ENCODE measurements at places on chromosomes 5 and 9.

DNA sequence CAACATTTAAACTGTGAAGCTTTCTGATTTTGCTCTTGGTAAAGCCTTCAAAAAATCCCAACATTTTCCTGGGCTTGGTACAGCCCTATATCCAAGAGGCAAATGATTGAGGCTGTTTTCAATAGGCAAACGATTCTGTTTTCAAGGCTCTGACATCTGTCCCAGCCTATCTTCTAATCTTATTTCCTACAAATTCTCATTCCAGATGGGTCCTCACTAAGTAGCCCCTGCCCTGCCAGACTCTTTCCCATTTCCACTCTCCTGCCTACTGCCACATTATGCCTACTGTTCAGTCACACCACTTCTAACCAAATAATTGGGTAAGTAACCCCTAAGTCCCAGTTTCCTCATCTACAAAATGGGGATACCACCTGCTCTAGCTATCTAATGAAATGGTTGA, 3.5 kb downstream of the GBA2 start:
- no peak for DNase-seq

- no peak for DNase-seq
Measured at GRCh38 chr5:95621839-95622629, 2.1 kb downstream of the GPR150 start.

GRCh38 chr9:100689635-100690034, 111.8 kb downstream of the CAVIN4 start:
- no peak for DNase-seq

DNA sequence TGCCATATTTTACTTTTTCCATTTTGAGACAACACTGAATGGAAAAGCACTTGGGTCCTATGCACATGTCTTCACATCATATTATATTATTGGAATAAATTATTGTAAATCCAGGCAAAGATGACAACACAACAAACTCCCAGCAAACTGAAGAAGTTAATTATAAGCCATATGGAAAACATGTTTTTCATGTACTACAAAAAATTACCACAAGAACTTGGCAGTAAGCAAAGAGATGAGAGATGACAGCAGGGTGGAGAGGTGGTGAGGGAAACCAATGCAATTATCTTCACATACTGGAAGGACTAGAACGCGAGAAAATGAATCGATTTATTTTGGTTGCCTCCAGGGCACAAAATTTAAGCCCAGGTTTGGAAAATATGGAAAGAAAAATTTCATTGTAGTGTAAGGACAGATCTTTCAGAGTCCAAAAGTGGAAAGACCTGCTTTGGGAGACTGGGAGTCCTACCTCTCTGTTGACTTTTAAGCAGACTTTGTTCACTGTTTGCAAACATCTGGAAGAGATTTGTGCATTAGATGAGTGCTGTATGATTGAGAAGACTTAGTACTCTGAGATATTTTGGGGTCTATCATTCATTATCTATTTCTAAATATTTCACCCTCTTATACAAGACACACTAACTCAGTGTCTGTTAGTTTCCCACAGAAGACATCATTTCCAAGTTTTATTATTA, 138.0 kb downstream of the TMEM232 start:
- no peak for DNase-seq

DNA sequence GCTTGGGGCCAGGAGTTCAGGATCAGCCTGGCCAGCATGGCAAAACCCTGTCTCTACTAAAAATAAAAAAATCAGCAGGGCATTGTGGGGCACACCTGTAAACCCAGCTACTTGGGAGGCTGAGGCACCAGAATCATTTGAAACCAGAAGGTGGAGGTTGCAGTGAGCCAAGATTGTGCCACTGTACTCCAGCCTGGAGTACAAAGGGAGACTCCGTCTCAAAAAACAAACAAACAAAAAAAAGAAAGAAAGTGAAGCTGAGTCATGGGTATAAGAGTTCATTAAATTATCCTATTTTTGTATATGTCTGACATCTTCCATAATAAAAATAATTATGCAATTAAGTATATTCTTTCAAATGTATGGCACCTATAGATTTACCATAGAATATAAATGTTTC, 37.2 kb downstream of the CHD1 start:
- no peak for DNase-seq

- no peak for DNase-seq
Measured at GRCh38 chr5:123819386-123819785, 307.4 kb downstream of the CSNK1G3 start.

GRCh38 chr9:14312719-14313377, 1.1 kb downstream of the NFIB start:
- DNase-seq, result no peak

DNA sequence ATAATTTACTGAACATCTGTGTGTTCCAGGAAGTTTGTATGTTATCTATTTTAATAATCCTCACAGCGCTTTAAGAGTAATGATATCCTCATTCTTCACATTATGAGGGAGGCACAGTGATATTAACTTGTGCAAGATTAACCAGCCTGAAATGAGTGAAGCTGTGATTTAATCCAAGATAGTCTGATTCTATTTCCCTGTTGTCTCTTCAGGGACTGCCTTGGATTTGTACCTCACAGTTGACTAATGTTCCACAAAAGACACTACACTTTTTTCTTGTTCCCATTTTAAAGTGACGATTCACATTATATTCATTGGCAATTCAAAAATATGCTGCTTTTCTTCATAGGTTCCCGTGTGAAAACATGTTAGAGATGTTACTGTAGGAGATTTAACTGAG, 125.3 kb upstream of the GNA14 start:
- DNase-seq, result no peak

- DNase-seq, result no peak
Measured at GRCh38 chr9:30970812-30971211, 1413.6 kb upstream of the ACO1 start.

DNA sequence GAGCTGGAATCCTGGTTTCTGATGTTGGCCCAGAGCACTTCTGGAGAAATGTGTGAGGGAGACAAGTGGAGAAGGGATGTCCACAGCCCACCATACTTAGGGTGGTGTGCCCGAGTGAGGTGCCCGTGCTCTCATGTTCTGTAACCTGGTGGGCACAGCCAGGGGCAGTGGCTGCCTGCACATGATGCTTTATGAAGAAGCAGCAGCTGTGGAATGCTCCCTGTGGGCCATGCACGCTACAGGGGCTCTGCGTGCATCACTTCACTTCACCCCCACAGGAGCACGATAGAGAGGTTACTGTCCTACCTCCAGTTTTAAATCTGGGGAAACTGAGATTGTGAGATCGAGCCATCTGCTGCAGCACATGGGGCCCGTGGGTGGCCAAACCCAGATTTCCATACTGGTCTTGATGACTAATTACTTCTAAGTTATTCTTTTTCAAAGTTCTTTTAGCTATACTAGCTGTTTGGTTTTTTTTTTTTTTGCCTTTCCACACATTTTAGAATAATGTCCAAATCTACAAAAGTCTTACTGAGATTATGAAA, 441.6 kb downstream of the GADD45G start:
- DNase-seq, result no peak

DNA sequence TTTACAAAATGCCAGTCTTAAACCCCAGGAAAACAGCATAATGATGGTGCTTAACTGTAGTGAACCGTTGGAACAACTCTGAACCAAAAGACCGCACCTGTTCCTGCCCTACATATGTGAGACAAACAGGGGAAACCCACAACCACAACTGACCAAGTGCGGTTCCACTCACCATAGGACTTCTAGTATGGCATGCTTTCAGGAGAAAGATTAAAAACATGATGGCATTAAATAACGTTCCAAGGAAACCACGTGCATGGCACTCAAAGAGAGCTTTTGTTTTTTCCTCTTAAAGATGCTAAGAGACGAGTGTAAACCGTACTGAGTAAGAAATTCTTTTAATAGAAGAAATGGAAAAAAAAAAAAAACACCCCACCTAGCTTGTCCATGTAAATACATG, 119.8 kb downstream of the SSBP2 start:
- no peak for DNase-seq

DNA sequence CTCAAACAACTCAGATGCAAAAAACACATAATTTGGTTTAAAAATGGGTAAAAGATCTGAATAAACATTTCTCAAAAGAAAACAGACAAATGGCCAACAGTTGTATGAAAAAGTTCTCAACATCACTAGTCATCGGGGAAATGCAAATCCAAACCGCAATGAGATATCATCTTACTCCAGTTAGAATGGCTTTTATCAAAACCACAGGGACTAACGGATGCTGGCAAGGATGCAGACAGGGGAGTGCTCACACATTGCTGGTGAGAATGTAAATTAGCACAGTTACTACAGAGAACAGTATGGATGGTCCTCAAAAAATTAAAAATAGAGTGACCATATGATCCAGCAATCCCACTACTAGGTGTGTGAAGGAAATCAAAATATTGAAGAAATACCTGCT, 589.1 kb upstream of the ADAMTS16 start:
- no peak for DNase-seq

DNA sequence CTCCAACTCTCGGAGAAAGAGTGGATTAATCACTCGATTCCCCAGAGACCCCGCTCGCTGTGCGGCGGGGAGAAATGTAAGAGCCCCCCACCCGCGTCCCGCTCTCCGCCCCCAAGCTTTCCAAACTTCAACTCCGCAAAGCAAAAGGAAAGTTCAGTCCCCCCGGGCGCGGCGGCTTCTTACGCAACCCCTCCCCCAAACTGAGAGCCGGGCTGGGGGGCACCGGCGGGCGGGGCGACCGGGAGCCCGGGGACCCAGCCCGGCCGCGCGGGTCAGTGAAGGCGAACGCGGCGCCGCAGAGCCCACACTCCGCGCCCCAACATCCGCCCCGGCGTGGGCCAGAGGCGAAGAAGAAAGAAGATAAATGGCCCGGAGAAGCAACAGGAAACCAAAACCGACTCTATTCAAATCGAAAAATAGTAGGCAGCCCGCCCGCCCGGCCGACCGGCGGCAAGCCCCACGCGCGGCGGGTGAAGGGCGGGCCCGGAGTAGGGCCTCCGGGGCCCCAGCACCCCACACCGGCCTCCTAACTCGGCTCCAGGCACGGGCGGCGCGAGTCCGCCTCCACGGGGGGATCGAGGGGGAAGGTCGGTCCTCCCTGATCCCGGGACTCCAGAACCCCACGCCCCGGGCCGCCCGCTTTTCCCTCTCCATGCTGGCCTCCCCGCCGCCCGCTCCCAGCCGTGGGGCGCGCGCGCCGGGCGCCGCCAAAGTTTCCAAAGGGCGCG, 720 bp downstream of the NOTCH1 start:
- DNase-seq, result no peak

DNA sequence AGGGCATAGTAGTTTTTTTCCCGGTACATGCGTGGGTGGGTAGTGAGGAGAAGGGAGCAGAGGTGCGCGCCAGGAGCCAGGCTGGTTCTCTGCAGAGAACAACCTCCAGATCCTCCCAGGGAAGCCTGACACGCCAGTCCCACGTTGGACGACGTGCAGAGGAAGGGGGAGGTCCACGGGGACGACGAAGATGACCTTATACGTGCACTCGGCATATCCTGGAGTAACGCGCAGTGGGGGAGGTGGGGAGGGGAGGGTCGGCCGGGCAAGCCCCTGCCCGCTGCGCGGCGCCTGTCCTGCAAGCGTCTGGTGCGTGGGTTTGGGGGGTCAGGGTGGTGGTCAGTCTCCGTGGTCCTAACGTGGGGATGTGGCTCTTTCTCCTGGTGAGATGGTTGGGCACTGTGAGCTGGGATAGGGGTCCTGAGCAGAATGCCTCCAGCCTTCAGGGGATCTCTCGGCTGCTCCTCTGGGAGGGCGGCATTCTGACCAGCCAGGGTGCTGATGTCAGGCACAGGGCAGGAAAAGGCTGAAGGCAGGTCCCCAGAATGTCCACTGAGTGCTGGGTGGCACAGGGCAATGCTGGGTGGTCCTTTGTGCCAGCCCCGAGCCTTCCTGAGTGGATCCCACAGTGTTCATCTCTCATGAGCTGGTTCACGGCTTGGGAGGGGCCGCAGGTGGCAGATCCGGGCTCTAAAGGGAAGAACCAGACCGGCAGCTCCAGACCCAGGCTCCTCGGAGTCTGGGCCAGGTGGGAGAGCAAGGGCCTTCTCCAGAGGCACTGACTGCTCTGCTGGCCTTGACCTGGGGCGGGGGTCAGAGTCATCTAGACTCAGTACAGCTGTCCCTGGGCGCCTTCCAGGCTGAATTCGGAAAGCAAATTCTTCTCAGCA, 10.5 kb upstream of the SCGB3A1 start:
- no peak for DNase-seq

- no peak for DNase-seq
Measured at GRCh38 chr5:35681911-35682310, 64.2 kb downstream of the SPEF2 start.

- no peak for DNase-seq
Measured at GRCh38 chr5:32709750-32710549, 1.2 kb upstream of the NPR3 start.

GRCh38 chr9:126233913-126234525, 92.6 kb upstream of the MVB12B start:
- DNase-seq, result no peak

DNA sequence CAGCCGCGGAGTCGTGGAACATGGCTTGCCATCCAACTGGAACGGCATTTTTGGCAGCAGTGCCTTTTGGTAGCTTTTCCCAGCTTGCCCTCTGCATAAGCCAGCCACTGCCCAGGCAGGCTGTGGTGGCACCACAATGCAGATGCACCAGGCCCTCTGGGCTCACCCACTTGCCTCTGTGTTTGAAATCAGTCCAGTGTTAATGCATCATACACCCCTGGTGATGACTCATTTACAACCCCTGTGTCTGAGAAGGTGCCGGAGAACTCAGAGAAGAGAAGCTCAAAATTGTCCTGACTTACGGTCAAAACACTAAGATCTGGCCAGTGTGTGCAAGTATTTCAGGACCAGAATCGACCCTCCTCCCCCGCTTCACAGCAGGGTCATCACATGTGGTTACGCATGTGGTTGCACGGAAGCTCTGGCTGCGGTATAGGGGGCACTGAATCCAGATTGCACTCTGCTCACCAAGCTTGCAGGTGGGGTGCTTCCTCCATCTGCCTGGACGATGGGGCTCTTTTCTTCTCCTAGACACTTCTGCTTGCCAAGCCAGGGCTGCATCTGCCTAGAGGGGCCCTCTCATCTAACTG, 66.5 kb upstream of the SMIM15 start:
- DNase-seq, result no peak

DNA sequence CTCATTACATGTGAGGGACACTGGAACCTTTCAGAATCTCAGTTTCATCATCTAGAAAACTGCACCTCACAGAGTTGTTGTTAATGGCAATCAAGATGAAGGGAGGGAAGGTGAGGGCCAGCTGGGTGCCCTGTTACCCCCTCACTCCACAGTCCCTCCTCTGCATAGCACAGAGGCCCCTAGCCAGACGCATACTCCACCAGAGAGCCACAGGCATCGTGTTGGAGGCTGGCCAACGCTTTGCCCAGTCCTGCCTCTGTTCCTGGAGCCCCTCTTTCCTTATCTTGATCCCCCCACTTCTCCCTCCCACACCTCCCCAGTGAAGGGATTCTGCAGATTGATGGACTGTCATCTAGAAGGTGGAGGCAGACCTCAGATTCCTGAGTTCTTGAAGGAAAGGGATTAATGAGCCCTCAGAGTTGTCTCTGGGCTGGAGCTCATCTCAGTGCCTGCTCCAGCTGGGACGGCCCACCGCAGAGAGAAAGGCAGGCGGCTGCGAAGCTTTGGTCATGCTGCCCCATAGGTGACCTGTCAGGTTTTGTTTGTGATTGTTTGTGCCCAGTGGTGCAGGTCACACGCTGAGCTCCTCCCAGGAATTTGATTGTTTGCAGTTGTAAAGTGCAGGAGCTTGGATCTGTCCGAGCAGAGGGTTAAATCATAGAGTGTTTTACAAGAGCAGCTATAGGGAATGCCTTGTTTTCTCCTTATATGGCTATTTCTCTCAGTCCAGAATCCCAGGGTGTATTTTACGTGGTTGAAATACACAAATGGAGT, 487.3 kb downstream of the CCDC171 start:
- no peak for DNase-seq

Data from iPS DF 19.7 (cell line).